T47D (cell line): ENCODE measurements at places on chromosomes 16 and 17.

GRCh38 chr17:39634384-39634871 is 2.5 kb upstream of the STARD3 start:
- peak; percentile 63 for DNase-seq

GRCh38 chr17:60933739-60934138 is 256.1 kb downstream of the BCAS3 start:
- no peak for DNase-seq

GRCh38 chr17:29461483-29462206 is 71.5 kb downstream of the TAOK1 start:
- DNase-seq, result no peak

DNA sequence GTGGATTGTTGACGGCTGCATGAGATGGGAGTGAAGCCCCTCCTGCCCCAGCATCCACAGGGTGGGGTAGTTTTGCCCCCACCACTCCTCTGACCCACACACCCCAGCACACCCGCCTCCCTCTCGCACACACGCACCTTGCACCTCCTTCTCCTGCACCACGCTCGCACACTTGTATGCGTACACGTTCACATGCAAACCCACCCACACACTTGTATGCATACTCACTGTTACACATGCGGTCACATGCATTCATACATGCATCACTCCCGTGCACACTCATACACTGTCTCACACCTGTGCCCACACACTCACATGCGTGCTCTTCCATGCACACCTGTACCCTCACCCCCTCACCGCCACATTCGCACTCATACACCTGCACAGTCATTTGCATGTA is 70.5 kb upstream of the CIBAR2 start:
- DNase-seq, result no peak

DNA sequence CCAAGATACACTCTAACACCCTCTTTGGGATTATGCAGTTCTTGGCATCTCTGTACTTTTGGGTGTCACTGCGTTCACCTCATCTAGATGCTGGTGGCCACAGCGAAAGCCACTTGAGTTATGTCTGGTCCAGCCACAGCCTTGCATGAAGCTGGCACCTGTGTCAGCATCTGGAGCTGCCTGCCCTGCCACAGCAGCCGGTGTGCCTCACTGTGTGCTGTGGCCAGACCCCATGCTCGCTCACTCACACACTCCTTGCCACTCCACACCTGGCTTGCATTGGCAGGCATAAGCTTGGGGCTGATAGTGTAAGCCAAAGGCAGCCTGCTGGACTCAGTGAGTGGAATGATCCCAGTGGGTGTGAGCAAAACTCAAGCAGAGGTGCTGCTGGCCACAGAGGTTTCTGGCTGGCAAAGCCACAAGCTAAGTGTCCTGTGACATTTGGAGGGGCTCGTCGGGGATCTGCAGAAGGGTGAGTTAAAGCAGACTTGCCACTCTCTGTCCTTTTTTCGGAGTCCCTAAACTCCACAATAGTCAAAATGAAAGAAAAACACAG is 442.7 kb upstream of the CDH8 start:
- no peak for DNase-seq

DNA sequence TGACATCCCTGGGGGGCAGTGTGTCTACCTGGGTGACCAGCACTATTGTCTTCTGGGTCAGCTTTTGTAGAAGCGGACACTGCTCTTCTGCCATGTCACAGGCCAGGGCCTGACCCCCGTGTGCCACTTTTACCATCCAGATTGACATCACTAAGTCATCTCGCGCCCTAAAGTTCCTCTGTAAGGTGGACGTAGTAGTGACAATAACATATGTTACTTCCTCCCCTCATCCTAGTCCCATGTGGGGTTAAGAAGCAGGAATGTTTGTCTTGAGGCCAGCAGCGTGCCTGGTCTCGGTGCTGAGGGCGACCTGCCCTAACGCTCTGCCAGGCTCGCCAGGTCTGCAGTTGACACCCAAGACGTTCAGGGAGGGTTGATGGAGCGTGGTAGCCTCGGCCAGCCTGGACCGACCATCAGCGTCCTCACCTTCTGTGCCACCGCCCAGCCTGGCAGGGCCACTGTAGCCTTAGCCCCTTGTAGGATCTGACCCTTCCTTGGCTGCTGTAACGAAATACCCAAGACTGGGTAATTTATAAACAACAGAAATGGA is 20.7 kb downstream of the GAA start:
- DNase-seq, result no peak

- DNase-seq, result peak; percentile 66
Observed at GRCh38 chr17:13030459-13031300, 12.9 kb upstream of the ELAC2 start.

DNA sequence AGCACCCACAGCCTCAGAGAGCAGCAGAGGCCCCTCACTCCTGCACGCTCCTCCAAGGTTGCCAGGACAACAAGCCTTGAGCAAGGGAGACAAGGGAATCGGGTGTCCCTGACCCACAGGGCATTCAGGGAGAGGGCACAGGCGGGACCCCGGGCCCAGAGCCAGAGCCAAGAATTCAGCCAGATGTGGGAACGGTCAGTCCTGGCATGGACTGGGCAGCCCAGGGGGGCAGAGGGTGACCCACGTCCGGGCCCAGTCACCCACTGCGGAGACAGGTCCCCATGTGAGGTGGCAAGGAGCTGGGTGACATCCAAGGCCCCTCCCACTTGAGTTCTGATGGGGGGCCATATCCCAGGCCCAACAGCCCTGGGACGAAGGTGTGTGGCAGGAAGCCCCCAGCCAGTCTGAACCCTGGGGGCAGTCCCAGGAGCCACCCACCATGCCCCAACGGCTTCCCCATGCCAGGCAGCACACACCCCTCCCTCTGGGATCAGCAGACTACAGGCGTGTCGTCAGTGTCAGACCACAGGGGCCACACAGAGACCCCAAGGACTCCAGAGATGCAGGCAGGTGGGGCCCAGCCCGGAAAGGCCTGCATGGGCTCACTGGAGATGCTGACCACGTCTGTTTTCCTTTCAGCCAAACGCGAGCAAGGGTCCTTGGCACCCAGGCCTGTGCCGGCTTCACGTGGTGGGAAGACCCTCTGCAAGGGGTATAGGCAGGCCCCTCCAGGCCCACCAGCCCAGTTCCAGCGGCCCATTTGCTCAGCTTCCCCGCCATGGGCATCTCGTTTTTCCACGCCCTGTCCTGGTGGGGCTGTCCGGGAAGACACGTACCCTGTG is 23.0 kb downstream of the USP6 start:
- no peak for DNase-seq

DNA sequence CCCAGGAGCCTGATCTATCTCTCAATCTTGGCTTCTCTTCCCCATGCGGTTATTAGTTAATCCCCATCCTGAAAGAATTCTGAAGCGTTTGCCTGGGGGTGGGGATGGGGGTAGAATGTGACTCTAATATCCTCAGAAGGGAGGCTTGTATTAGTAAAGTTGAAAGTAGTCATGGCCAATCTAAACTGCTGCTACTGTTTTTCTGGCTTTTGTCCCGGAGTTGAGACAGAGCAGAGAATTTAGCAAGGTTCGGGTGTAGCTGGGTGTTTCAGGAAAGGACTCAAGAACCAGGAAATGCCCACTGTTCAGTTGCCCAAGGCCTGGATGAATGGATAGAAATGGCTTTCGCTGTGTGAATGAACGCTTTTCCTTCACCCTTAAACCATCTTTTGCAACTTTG is 17.6 kb upstream of the ITGAM start:
- DNase-seq, result no peak

- DNase-seq, result no peak
Observed at GRCh38 chr16:80045861-80046260, 445.3 kb upstream of the MAF start.

DNA sequence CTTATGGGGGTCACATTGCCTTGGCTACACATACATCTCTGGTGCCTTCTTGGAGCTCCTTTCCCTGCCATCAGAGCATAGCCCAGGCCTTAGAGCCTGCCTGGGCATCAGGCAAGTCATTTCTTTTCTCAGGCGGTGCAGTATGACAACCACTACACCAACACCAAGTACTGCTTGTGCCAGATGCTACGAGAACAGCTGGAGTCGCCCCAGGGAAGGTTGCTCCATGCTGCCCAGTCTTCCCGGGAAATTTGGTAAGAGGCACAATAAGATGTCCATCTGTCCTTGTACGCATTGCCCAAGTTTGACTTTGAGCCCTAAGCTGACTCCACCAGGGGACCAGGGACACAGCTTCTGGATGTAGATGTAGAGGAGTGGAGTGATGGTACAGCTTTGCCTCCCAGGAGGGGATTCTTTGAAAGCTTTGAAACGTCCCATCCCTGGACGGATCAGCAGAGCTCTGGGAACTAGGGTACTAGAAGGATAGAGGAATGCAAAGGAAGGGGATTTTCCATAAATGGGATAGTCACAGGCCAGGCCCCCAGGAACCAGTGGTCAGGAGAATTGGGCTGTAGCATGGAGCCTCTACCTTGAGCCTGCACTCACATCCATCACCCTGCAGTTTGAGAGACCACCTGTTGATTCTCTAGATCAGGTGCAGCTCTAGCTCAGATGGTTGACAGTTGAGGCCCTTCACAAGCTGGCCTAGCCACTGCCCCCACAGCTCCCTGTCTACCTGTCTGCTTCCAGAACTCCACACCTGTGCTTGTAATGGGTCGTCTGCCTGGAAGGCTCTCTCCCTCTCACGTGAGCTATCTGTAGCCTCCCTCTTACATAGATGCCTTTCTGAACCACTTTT is 11.0 kb upstream of the NFATC3 start:
- no peak for DNase-seq

DNA sequence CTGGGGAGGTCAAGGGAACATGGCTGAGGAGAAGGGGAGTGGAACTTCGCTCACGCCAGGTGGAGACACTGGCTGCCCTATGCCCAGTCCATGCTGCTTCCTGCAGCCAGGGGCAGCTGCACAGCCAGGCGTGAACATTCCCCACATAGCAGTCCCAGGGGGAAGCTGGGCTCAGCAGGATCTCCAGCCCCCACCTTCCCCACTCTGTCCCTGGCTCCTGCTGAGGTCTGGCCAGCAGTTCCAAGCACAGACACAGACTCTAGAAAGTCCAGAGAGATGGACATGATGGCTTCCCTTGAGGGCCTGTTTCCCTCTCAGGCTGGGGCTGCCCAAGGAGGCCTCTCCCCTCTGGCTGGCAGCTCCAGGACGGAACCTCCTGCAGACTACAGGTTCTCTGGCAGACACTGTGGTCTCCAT is 9.3 kb downstream of the JUP start:
- no peak for DNase-seq

DNA sequence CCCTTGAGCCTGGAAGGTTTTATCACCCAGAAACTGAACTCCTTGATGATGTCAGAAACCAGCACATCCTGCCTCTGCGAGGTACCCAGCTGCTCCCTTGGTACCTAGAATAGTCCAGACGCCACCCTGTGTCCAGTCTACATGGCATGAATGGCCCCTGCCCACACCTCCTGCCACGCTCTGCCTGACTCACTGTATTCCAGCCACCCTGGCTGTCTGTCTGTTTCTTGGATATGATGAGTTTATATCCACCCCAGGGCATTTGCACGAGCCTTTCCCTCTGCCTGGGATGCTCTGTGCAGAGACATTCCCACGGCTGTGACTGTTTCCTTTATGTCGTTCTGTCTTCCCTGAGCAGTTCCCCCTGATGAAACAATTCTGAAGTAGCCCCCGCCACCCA is 68.7 kb downstream of the CRISPLD2 start:
- DNase-seq, result peak; percentile 27

DNA sequence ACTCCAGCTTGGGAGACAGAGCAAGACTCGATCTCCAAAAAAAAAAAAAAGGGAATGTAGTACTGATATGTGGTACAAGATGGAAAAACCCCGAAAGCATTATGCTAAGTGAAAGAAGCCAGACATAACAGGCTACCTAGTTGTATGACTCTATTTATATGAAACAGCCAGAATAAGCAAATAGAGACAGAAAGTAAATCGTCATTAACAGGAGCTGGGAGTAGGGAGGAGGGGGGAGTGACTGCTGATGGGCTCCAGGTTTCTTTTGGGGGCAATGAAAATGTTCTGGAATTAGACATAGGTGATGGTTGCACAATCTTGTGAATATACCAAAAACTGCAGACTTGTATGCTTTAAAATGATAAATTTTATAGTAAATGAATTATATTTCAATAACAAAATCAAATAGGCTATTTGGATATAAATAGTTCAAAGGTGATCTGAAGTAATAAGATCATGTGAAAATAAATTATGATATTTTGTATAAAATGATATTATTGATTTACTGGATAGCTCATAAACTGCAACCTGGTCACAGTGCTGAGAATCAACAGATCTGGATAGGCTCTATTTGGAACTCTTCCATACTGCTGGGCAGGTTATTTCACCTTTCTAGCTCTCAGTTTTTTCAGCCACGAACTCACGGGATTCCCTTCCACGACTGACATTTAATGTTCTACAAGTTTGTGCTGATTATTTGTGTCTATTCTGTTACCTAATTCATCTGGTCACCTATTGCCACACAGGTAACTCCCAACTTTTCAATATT is 27.1 kb downstream of the ZNF652 start:
- no peak for DNase-seq

- no peak for DNase-seq
Observed at GRCh38 chr16:2811703-2812471, 5.2 kb upstream of the PRSS21 start.

- no peak for DNase-seq
Observed at GRCh38 chr16:67953641-67954375, 9.9 kb upstream of the LCAT start.

- DNase-seq, result no peak
Observed at GRCh38 chr17:4938069-4938491, 1.8 kb downstream of the SLC25A11 start.

DNA sequence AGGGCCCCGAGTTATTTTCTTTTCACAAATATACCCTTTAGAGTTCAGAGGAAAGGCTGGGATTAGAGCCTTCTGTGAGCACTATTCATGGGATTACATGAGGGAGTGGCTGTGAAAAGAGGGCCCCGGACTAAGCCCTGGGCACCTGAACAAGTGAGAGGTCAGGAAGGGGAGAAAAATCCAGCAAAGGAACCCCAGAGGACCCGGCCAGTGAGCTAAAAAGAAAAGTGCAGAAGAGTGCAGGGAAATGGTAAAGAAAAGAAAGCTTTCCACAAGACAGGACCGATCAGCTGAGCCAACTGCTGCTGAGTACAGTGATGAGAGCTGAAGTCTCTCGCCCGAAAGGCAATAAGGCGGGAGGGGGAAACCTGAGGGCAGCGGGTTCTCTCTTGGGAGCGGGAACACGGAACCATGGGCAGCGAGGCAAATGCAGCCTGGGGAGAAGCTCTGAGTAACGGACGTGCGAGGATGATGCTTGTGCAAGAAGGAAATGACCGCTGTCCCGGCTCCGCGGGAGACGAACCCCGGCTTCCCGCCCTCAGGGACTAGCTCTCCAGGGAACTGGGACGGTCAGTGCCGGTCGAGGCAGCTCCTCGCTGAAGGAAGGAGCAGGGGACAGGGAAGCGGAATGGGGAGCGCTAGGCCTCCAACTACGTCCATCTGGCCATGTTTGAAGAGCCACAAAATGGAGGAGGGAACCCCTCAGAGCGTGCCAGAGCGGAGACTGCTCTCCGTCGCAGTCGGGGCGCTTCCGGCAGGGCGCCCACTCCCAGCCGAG is 665 bp upstream of the ALDH3A2 start:
- peak; percentile 44 for DNase-seq

- DNase-seq, result no peak
Observed at GRCh38 chr16:85126705-85127378, 14.6 kb upstream of the CIBAR2 start.

GRCh38 chr17:43979011-43979410 is 25.3 kb upstream of the PYY start:
- no peak for DNase-seq

GRCh38 chr17:79921411-79922115 is 82.3 kb upstream of the CBX4 start:
- DNase-seq, result no peak
